ENCODE measurements at places on chromosomes 12 and 14. TPM values are rescaled to one million over a fixed set of nuclear protein-coding genes. Genes with fewer than 3 reads are reported as not detected.

STK38L gene
- total RNA-seq = 72.2 TPM

RNASE3 gene
- total RNA-seq = not detected

NDUFB1 gene
- total RNA-seq = 318 TPM

OR4N5 gene
- total RNA-seq = not detected

SLC5A8 gene
- under 0.01 TPM for total RNA-seq

NINJ2 gene
- 0.79 TPM for total RNA-seq

CRIP1 gene
- 0.44 TPM for total RNA-seq

PPFIA2 gene
- total RNA-seq = not detected

DNA sequence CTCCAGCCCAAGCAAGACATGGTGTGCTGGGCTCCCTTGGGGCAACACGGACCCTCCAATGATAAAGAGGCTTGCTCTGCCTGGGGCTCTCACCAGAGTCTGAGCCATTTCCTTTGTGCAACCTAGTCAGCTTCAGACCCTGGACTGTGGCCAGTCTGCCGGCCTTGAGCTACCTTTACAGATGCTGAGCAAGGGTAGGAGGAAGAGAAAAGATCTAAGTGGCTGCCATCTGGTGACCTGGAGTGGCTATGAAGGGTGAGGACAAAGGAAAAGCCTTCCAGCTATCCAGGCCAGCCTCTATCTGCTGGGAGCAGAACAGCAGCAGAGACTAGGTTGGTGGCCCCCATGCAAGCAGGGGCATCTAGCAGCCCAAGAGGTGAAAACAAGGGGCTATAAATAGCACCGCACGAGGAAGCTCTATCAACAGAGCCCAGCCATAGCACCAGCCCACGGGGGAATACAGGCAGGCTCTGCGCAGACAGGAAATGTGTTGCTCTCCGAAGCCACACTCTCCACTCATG, 230.1 kb downstream of the FOXN3 start:
- peak; percentile 16 for DNase-seq

DNA sequence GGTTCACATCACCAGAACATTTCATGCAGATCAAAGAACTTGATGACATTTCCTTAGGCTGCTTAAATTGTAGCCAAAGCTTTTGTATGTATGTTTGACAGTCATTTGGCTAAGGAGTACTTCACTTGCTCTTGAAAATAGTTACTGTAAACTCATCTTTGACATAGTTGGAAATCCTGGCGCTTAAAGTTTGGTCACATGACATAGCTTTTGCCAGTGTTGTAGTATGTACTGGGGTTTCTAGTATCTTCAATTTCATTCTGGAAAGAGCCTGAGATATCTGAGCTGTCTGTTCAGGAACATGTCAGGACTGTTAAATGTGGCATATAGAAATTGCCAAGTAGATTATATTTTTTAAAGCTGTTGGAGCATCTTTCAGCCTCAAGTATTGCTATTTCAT, 55.7 kb downstream of the WDR20 start:
- no peak for DNase-seq

- peak; percentile 98 for DNase-seq
These were observed at the start of gene FLRT2 for GRCh38 chr14:85529803-85530574. FLRT2 (plus strand) TSS chr14:85530144; CDS start chr14:85621515, 91,371 bp downstream.

DNA sequence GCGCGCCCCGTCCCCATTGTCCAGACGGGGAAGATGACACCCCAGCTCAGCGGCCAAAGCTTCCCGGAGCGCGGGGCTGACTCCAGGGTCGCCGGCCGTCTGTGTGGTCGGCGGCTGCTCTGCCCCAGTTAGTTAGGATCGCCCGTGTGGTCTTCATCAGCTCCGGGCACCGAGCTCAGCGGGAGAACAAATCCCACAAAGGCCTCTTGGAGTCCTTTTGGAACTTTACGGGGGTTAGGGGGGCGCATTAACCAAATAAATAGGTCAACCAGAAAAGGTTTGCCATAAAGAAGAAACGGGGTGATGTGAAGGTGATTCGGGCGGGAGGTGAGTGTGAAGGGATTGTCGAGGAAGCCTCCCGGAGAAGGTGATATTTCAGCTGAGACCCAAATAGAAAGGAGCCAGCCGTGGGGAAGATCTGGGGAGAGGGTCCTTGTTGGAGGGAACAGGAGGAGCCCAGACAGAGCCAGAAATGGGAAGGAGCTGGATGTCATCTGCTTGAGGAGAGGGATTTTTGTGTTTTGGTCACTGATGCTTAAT, 697 bp downstream of the ATP6V0A2 start:
- peak; percentile 25 for DNase-seq

DNA sequence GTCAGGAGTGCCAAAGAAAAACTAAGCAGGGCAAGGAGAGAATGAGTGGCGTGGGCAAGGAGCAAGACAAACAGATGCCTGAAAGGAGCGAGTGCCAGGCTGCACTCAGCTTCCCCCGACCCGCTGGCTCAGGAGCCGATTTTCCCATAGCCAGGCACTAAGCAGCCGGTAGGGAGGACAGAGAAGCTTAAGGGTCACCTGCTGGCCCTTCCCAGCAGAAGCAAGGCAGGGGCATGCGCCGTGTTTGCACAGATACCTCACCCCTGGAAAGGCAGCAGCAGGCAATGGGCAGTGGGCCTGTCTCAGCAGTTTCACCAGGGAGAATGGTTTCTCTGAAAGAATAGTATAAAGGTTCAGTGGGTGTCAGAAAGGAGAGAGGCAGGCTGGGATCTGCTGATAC, 104.9 kb upstream of the FKBP4 start:
- no peak for DNase-seq

- DNase-seq = peak; percentile 72
These were observed 43.0 kb upstream of the GNPNAT1 start for GRCh38 chr14:52834440-52834842.

DNA sequence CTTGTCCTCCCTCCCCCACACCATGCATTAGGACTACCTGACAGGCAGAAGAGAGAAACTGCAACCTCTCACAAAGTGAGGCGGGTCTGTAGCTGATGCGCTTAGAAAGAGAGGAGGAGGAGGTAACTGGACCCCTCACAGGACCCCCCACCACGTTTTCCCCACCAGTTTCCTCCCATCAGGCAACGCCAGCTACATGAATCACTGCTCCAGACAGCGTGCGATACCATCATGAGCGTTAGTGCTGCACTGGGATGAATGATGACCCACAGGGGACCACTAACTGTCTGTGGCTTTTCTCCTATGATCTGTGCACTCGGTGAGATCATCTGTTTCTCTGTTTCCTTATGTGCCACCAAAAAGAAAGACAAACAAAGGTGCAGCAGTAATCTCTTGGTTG, 77.7 kb downstream of the KCNK10 start:
- DNase-seq = no peak

DNA sequence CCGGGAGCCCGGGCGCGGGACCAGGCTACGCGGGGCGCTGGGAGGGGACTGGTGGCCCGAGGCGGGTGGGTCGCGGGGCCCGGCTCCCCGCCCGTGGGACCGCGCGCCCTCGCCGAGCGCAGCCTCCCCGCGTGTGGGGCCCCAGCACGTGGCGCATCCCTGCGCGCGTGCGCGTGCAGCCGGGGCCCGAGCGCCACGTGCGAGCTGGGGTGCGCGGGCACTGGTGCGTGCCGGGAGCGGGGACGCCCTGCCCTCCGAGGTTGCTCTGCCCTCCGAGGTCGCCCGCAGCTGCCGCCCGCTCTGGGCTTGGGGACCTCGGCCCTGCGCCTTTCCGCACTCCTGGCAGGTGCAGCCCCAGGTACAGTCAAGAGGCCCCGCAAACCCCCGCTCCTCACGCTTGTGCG, 365 bp upstream of the CCDC88C start:
- peak; percentile 47 for DNase-seq

DNA sequence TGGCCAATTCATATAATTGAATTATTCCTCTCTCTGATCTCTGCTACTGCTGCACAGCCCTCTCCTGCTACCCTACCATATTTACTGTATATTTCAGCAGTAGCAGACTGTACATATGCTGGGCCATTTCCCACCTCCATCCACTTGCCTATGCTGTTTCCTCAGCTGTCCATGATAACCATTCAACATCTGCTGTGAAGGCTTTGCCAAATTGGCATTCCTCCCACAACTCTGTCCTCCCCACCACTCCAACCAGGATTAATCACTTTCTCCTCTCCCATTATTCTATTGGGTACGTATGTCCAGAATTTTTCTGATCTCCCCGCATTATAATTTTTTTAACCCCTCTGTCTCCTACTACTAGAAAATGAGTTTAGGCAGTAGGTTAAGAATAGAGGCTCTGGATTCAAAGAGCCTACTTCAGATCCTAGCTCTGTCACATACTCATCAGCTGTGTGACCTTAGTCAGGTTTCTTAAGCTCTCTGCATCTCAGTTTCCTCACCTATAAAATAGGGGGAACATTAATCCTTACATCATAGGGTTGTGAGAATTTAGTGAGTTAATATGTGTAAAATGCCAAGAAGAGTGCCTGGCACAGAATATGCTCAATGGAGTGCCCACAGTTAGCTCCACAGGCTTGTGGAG, 123.3 kb downstream of the KICS2 start:
- peak; percentile 87 for DNase-seq

DNA sequence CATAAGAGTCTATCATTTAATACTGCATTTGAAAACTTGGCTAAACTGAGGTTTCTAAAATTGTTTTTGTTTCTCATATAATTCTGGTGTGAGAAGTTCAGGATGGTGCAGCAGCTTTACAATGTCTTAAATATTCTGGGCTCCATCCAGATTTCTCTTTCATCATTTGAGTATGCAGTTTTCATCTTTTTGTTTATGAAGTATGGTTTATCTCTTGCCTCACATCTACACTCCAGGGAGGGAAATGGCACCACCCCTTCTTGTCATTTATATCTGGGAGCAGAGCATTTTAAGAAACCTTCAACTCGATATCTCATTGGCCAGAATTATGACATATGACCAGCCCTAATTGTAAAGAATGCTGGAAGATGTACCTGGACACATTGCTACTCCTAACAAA, 24.3 kb downstream of the GEMIN2 start:
- no peak for DNase-seq

GRCh38 chr14:71764701-71765382, 167.4 kb upstream of the RGS6 start:
- DNase-seq = no peak

DNA sequence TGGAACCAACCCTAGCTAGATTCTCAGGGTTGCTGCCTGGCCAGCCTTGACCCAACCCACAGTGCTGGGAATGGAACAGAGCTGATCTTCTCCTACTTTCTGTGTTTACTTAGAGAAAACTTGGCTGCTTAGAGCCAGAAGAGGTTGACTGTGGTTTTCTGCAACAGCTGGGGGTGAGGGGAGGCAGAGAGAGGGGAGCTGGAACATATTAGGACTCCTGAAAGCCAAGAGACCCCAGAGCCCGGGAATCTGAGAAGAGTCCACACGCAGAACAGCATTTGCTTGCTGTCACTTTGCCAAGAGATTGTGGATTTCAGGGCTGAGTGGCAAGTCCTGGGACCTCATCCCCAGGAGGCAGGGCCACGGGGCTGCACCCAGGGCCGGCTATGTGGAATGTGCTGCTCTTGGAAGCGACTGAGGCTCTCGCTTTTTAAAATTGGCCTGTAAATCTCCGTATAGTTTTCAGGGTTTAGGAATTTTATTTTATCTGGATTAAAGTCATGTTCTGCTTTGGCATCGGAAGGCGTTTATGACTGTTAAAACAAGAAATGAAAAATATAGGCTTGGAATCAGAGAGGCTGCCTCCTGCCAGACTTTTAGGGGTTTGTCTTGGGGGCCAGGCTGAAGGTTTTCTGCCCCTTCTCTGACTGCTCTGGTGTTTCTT, 22.3 kb upstream of the MED13L start:
- no peak for DNase-seq

GRCh38 chr12:43736927-43737440, 21.6 kb downstream of the PUS7L start:
- DNase-seq = no peak

DNA sequence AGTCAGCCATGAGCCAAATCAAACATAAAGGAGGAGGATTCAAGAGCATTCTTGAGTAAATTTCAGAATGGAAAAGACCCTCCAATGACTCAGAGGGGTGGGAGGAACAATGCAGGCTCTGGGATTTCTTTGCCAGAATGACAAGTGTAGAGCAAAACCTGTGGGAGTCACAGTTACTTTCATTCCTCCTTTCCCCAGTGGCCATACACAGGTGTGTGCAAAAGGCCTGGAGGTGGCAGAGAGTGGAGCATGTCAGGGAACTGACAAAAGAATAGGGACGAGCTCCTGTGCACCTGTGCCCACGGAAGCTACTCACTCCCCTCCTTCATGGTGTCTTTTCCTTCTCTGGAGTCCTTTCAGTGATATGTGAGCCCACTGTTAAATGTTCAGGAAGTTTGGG, 9.4 kb upstream of the CIPC start:
- DNase-seq = no peak
